ENCODE measurements at places on chromosomes 5 and 9.

DNA sequence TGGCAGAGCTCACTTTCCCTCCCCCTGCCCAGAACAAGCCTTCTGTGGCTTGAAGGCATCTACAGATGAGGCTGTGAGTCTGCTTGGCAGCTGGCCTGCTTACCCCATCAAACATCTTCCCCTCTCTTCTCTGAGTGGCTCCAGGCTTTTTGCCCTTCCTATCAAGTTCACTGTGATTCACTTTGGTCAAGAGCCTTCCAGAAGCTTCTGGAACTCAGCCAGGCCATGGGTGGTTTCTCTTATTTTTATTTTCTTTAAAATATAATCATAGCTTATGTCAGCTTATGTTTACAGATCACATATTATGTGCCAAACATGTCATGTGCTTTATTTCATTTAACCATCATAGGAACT is 267.0 kb downstream of the SEC61B start:
- DNase-seq, result no peak

DNA sequence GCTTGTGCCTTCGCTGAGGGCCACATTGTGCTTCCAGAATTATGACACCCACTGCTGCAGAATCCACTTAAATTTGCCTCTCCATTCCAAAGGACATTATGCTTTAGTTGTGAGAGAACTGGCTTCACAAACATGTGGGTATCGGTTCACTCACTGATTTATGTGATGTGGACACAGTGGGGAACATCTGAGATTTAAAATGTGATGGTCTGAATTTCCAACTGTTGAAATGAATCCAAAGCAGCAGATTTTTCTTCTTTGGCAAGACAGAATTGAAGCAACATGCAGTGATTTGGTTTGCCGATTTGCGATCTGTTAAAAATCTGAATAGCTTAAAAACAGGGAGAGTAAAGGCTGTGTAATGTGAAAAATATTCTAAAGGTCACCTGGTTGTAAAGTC is 20.3 kb downstream of the PCSK5 start:
- DNase-seq, result no peak

GRCh38 chr5:36647046-36647445 is 40.6 kb downstream of the SLC1A3 start:
- no peak for DNase-seq

- no peak for DNase-seq
These were observed 58.7 kb upstream of the CTSL start for GRCh38 chr9:87667164-87667738.

- no peak for DNase-seq
These were observed 104.4 kb downstream of the ARHGAP26 start for GRCh38 chr5:142874540-142874939.

DNA sequence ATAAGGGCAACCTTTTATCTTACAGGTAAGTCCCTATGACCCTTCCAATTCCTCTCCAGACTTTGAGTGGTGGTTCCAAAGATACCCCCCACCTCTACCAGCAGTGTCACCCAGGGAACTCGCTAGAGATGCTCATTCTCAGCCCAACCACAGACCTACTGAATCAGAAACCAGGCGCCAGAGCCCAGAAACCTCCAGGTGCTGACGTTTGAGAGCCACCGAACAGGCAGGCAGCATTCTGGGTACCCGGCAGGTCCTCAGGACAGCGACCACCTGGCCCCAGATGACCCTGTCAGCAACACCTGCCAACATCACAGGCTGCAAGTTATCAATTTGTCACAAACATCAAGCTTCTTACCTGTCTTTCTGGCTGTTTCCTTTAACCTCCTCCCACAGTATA is 19.5 kb downstream of the RAPGEF1 start:
- DNase-seq, result peak; percentile 43

- DNase-seq, result no peak
These were observed 115.7 kb downstream of the TRIO start for GRCh38 chr5:14258840-14259239.

GRCh38 chr9:97545486-97545885 is 44.0 kb downstream of the TMOD1 start:
- DNase-seq, result no peak

DNA sequence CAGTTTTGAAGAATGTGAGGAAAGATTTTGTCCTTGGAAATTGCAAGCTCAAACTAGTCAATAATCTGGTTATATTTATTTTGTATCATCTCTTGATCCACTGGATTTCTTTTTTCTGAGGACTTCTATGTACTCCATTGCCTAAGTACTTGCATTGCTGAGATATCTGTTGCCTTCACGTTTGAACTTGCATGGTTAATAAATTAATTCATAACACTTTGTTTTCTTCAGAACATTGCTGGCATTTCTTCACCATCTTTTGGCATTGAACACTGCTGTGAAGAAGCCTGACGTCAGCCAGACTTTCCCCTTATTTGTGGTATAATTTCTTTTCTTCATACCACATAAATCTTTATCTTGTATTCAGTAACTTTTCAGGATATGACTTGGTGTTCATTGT is 246.0 kb upstream of the KIF2A start:
- DNase-seq, result no peak

DNA sequence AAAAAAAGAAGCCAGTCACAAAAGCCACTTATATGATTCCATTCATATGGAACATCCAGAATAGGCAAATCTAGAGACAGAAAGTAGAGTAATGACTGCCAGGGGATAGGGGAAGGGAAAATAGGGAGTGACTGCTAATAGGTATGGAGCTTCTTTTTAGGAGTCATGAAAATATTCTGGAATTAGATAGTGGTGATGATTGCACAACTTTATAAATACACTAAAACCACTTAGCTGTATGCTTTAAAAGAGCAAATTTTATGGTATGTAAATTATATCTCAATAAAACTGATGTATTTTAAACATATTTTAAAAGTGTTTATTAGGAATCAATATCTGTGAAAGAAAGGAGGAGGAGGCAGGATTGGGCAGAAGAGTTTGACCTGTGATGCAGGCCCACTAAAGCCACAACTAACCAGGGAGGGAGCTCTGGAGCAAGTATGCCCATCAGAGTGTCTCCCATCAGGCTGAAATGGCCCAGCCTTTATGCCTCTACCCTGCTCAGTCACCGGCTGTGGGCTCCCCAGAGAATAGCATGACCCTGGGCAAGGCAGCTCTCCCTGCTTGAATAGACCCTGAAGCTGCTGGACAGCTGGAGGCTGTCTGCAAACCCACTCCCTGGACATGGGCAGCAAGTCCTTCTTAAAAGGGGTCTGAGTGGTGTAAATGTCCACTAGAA is 96.0 kb upstream of the SLC44A1 start:
- DNase-seq, result no peak

- no peak for DNase-seq
These were observed 446.4 kb upstream of the PTGER4 start for GRCh38 chr5:40233268-40233667.

DNA sequence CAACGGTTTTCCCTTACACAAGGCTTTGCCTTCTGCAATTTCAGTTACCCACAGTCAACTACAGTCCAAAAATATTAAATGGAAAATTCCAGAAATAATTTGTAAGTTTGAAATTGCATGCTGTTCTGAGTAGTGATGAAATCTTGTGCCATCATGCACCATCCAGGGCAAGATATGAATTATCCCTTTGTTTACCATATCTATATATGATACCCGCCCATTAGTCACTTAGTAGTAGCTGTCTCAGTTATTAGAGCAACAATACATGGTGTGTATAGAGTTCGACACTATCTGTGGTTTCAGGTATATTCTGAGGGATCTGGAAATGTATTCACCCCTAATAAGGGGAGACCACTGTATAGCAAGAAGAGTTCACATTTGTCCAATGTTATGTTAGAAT is 29.4 kb downstream of the ERBIN start:
- DNase-seq, result no peak

GRCh38 chr5:31343946-31344345 is 150.5 kb downstream of the CDH6 start:
- DNase-seq, result no peak

DNA sequence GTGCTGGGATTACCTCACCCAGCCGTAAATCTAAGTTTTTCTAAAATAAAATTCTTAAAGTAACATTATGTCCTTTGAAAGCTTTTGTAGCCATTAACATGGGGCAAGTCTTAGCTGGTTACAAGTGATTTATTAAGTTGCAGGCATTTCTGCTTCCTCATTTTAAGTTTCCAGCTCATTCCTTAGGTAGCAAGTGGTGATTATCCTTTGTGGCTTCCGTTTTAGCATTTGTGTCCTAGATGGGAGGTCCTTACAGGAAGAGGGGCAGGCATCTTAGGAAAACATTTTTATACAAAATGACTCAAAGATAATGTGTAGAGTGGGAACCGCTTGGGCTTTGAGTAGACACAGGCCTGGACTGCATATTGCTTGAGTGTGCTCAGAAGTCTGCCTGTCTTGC is 35.0 kb upstream of the ROPN1L start:
- no peak for DNase-seq
